KBM-7 (cell line): ENCODE measurements at places on chromosomes 12 and 14.

GRCh38 chr14:92658684-92659083 lies 89.7 kb downstream of the LGMN start:
- DNase-seq, result no peak

DNA sequence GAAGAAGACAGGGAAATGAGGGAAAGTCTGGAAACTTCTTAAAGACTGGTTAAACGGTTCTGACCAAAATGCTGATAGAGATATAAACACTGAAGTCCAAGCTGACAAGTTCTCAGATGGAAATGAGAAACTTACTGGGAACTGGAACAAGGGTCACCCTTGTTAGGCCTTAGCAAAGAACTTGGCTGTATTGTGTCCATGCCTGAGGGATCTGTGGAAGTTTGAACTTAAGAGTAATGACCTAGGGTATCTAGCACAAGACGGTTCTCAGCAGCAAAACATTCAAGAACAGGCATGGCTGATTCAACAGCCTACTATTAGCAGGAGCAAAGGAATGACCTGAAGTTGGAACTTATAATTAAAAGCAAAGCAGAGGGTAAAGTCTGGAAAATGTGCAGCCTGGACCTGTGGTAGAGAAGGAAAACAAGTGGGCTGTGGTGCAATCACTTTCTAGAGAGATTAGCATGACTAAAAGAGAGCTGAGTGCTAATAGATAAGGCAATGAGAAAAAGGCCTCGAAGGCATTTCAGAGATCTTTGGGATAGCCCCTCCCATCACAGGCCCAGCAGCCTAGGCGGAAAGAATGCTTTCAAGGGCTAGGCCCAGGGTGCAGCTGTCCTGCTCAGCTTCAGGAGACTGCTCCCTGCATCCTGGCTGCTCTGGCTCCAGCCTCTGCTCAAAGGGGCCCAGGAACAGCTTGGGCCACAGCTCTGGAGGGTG lies 60.3 kb downstream of the ATP2B1 start:
- DNase-seq, result no peak

DNA sequence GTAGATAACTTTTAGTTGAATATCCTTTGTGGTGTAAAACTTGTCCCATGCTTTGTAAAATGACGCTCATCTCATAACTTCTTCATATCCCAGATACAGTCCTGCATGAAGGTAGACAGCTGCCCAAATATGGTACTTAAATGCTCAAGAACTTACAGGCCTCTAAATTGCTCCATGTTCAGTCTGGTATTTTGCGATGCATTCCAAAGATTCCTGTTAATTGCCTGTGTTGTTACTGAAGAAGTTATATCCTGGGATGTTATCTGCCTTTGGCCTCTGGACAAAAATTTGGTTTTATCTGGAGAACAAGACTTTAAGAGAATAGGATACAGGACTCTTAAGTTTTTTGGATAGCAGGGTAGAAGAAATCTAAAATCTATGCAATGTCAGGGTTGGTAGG lies 473.0 kb downstream of the PCNX1 start:
- no peak for DNase-seq

DNA sequence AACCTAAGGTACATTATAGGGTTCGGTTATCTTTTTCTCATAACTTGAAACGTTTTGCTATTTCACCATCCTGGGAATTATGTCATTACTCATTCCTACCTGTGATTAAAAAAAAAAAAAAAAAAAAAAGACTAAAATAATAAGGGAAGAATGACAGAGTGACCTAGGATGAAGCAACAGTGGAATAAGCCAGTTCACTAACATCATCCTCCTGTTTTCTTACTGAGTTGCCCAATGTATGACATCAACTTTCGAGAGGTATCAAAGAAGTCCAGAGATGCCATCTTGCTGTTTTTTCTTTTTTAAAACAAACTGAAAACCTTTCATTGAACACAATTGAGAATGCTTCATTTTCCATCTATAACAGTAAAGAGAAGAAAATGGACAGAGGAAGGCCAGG lies 42.8 kb downstream of the AMN start:
- no peak for DNase-seq

GRCh38 chr12:15186597-15186996 lies 34.6 kb downstream of the RERG start:
- DNase-seq, result no peak
